ENCODE measurements at places on chromosomes 6 and 20. TPM values are rescaled to one million over a fixed set of nuclear protein-coding genes. Genes with fewer than 3 reads are reported as not detected.

GRCh38 chr6:452301-453067 is 60.9 kb downstream of the IRF4 start:
- DNase-seq, result no peak

GRCh38 chr6:14559746-14560536 is 442.4 kb downstream of the CD83 start:
- DNase-seq, result no peak

DNA sequence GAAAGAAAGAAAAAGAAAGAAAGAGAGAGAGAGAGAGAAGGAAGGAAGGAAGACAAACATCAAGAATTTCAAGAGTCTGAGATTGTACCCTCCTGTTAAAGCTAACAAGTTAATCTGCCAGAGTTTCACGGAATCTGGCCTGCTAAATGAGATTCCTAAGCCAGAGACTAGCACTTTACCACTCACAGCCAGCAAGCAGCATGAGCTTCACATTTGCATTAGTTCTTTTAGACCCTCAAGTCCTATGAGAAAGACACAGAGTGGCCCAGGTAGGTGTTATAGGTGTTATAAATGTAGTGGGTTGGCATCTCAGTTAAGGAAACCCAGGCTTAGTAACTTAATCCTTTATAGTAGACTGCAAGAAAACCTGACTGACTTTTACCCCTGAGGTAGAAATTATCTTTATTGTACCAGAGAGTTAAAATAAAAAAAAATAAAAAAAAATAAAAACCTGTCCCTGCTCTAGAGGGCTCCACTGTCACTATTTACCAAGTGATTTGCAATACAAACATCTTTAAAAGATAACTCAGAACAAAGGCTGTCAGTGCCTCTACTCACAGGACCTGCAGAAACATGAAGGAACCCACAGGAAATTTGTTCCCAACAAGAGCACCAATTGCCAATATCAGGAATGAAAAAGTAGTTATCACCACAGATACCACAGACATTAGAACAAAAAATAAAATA is 9.7 kb upstream of the IBTK start:
- no peak for DNase-seq

- DNase-seq, result peak; percentile 47
These were observed 648 bp downstream of the COL19A1 start for GRCh38 chr6:69866770-69867638.

- no peak for DNase-seq
These were observed 31.3 kb upstream of the BTN3A2 start for GRCh38 chr6:26333476-26334297.

DNA sequence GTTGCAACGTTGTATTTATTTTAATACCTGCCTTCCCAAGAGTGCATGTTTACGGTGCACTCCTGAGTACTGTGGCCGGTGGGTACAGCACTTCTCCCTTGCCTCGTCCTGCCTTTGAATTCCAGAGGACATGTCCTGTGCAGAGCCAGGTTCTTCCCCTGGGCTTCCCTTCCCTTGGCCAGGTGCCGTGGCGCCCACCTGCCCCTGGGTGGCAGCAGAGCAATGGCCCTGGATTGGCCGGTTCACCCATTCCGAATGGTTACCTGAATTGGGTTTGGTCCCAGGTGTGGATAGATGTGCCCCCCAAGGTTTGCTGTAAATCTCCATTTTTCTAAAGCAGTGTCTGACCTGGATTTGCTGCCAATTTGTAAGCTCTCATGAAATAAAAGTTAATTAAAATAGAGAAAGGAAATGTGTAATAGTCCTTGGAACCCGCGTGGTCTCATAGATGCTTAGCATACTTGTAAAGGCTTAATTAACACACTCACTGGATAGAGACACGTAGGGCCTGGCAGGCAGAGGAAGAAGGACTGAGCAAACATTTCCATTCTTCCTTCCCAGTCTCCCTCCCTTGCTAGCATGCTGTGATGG is 40.6 kb downstream of the DTD1 start:
- DNase-seq, result no peak

DNA sequence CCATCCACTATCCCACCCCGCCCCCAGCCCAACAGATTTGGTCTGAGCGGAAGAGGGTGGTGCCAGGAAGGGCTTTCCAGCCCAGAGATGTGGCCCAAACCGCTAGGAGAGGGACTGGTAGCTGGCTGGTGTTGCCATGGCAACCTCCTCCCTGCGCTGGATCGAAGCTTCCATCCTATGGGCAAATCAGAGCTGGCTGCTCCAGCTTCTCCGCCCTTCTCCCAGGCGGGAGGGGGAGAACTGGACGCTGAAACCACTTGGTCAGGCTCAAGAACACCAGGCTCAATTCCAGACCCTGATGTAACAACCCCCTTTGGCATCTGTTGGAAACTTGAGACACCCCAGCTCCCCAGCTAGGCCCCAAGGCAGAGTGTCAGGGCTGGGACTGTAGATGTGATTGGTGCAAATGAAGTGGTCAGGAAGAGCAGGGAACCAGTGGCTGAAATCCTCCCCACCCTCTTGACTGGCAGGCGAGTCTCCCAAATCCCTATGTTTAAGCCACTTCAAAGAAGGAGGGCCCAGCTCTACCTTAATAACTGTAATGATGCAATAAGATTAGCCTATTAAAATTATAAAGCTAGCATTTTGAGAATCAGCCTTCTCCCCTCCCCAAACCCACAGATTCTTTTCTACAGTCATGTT is 4.2 kb downstream of the RIMS4 start:
- DNase-seq, result no peak

- DNase-seq, result no peak
These were observed 25.3 kb upstream of the CHRNA4 start for GRCh38 chr20:63386491-63386890.

DNA sequence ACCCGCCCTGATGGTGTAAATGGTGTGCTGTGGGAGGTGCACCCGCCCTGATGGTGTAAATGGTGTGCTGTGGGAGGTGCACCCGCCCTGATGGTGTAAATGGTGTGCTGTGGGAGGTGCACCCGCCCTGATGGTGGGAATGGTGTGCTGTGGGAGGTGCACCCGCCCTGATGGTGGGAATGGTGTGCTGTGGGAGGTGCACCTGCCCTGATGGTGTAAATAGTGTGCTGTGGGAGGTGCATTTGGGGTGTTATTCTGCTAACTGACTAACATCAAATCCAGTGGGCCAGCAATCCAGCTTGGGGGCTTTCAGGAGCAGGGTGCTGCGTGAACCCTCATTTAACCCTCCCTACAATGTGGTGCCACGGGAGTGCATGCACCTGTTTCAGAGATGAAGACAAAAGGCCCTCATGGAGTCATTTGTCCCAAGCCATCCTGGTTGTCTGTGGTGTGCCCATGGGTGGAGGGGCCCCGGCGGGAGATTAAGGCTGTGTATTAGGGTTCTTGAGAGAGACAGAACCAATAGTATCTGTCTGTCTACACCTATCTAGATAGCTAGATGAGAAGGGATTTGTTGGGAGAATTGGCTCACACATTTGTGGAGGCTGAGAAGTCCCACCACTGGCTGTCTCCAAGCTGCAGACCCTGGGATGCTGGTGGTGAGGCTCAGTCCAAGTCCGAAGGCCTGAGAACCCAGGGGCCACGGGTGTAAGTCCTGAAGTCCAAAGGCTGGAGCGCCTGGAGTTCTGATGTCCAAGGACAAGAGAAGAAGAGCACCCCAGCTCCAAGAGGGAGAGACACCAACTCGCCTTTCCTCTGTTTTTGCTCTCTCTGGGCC is 39.2 kb downstream of the TMEM242 start:
- no peak for DNase-seq

GRCh38 chr6:95093154-95093553 is 484.2 kb upstream of the MANEA start:
- no peak for DNase-seq

DNA sequence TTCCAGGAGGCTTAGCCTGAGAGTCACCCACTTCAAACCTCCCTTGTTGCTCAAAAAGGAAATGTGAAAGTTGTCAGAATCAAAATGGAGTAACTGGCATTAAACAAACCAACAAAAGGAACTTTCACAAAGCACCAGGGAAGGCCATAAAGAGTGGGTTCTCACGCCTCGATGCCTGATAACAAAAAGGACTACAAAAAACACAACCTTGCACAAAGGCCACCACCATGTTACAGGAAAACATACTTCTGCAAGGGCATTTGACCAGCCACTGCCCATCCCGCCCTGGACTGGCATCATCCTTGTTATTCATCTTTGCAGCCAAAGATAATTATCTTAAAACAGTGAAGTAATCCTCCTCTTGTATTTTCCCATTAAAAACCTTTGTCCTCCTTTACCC is 34.8 kb downstream of the RNASET2 start:
- no peak for DNase-seq

GRCh38 chr6:26045928-26046368 is 41.3 kb upstream of the HFE start:
- no peak for DNase-seq

GRCh38 chr6:10535193-10535592 is 14.0 kb downstream of the GCNT2 start:
- DNase-seq, result no peak

DNA sequence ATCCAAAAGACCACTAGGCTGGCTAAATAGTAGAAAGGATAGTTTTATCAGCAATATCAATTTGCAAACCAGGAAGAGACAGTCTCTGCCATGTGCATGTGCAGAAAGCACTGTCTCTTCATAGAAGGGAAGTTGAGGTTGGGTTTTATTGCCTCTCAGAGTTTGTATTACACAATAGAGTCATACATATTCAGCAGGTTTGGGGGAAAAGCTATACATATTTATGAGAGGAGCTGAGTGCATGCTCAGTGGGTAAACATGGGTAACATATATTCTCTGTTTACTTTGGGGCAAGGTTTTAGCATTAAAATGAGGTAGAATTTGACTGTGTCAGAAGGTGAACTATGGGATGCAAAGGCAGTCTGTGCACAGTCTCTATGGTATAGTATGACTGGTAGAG is 14.9 kb downstream of the TMEM170B start:
- DNase-seq, result no peak

GRCh38 chr20:8974009-8974708 is 94.7 kb upstream of the PLCB4 start:
- DNase-seq, result no peak

Gene SIGLEC1
- 0.05 TPM for total RNA-seq

Gene ALDH8A1
- 0.29 TPM for total RNA-seq

Gene HSPA12B
- total RNA-seq, result not detected

Gene EYA4
- not detected for total RNA-seq

Gene C2
- total RNA-seq, result 0.95 TPM

Gene ZBTB12
- 6.1 TPM for total RNA-seq

Gene NRSN1
- not detected for total RNA-seq

Gene BNIP5
- not detected for total RNA-seq
